ENCODE measurements at places on chromosomes 7 and 10. TPM values are rescaled to one million over a fixed set of nuclear protein-coding genes. Genes with fewer than 3 reads are reported as not detected.

RELN gene
- 0.58 TPM for polyA plus RNA-seq

TAX1BP1 gene
- 81.4 TPM for polyA plus RNA-seq

SH2D4B gene
- polyA plus RNA-seq = 0.03 TPM

INHBA gene
- polyA plus RNA-seq = 0.85 TPM

IFIT1B gene
- polyA plus RNA-seq = not detected

ALOX5 gene
- 6.3 TPM for polyA plus RNA-seq

FAM25G gene
- polyA plus RNA-seq = not detected

Data from stomach (tissue), 19 donors.